ENCODE measurements at places on chromosomes 2 and 18. TPM values are rescaled to one million over a fixed set of nuclear protein-coding genes. Genes with fewer than 3 reads are reported as not detected.

HOXD13 gene
- total RNA-seq = not detected

HNMT gene
- 1.3 TPM for total RNA-seq

MAP2 gene
- total RNA-seq = 0.87 TPM

PCARE gene
- total RNA-seq = not detected

PDE1A gene
- not detected for total RNA-seq

C2orf15 gene
- total RNA-seq = 6.2 TPM

DNA sequence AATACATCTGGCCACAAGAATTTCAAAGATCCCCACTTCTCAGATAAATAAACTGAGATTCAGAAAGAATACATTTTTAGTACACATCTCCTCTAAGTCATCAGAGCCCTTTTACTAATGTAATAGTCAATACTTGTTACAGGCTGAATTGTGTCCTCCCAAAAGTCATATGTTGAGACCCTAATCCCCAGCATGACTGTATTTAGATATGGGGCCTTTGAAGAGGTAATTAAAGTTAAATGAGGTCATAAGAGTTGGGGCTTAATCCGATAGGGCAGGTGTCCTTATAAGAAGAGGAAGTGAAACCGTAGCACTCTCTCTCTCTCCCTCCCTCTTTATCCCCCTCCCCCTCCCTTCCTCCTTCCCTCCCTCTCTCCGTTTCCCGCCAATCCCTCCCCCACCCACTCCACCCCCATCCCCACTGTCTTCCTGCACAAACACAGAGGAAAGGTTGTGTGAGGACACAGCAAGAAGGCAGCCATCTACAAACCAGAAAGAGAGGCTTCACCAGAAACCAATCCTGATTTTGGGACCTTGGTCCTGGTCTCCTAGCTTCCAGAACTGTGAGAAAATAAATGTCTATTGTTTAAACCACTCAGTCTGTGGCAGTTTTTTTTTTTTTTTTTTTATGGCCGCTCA, 66.6 kb upstream of the ZNF397 start:
- DNase-seq = no peak

- no peak for DNase-seq
Observed at GRCh38 chr2:187874786-187875185, 320.6 kb upstream of the TFPI start.

DNA sequence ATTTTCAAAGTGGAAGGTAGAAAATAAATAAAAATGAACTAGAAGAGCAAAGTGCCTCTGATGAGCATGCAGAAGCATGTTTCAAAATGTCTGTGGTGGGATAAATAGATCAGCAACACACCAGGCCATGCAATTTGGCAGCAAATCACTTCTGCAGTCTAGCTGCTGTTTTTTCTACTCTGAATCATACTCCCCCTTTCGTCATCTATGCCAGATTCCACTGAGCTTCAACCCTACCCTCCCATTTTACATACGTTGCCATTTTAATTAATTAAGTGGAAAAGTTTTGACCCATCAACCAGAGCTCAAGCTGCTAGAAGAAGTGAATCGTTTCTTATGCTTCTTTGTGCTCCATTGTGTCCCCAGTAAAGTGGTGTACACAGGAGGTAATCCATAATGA, 79.3 kb downstream of the NRXN1 start:
- no peak for DNase-seq

GRCh38 chr2:187819624-187820023, 265.4 kb upstream of the TFPI start:
- DNase-seq = no peak

DNA sequence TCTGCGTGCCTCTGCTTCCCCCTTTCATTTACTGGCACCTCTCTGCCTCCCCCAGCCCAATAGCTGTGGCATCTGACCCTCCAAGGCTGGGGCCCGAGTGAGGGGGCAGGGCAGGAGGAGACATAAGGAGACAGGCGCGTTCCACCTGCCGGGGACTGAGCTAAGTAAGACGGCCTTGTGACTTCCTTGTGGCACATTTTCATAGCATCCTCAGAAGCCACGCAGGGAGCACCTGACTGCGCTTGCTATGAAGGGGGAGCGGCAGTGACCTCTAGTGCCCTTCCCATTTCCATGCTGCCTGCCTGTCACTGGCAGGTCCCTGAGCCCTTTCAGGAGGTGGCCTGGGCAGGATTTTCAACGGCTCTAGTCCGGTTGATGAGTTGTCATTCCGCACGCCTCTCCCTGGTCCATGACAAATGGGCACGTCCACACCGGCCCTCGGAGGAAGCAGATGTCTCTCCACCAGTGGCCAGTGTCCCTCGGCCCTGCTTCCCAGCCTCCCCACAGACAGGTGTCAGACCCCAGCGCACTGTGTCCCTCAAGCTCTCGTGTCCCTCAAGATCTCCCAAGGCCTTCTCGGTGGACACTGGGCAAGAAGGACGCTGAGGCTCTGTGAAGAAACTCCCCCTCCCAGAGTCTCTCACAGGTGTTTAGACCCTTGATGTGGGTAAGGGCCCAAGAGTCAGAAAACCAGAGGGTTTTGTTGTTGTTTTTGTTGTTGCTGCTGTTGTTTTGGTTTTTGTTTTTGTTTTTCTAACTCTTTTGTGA, 42.7 kb downstream of the CYP26B1 start:
- peak; percentile 69 for DNase-seq

DNA sequence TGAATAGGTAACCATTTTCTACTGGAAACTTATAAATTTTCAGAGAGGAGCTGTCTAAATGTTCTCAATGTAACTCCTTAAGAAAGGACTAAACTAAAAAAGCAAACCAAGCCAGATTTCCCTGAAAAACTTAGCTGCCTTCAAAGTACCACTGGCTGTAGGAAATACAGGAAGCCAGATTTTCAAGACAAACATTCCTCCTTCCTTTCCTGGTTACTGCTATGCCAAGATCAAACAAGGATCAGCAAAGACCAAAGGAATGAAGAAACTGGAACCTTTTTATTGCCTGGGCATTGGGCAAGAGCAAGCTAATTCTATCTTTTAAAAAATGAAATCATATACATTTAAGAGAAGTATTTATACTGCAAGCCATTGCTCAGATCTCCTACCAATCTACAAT, 212.7 kb downstream of the DYM start:
- no peak for DNase-seq

DNA sequence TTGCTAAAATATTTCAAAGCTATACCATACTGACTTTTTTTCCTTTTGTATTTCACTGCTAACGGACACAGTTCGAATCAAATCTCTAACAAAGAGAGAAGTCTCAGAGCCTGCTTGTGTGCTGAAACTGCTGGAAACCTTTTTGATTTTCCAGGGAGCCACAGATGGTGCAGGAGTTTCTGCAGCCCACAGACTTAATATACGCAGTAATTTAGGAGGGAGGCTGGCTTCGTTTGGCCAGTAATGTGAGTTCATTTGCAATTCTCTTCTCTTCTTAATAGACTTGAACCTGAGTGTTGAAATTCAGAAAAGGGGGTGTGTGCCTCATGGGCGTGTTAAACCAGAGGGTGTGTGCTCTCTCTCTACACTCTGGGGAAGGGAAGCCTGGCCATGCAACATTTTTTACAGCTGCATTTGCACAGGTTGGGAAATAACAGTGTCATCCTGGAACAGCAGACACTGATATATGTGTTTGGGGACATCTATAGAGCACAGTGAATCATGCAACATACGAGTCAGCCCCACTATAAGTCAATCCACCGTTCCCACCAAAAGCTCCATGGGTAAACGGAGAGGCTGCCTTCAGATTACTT, 333.0 kb downstream of the CLIP4 start:
- no peak for DNase-seq

GRCh38 chr2:729376-729861, 52.2 kb upstream of the TMEM18 start:
- DNase-seq = no peak

DNA sequence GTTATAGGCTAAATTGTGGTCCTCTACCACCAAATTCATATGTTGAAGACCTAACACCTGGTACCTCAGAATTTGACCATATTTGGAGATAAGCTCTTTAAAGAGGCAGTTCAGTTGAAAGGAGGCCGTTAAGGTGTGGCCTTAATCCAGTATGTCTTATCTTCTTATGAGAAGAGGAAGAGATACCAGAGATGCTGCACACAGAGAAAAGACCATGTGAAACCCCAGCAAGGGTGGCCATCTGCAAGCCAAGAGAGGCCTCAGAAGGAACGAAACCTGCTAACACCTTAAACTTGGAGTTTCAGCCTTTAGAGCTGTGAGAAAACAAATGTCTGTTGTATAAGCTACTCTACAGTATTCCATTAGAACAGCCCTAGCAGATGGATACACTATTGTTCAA, 528.1 kb upstream of the DCC start:
- DNase-seq = no peak

DNA sequence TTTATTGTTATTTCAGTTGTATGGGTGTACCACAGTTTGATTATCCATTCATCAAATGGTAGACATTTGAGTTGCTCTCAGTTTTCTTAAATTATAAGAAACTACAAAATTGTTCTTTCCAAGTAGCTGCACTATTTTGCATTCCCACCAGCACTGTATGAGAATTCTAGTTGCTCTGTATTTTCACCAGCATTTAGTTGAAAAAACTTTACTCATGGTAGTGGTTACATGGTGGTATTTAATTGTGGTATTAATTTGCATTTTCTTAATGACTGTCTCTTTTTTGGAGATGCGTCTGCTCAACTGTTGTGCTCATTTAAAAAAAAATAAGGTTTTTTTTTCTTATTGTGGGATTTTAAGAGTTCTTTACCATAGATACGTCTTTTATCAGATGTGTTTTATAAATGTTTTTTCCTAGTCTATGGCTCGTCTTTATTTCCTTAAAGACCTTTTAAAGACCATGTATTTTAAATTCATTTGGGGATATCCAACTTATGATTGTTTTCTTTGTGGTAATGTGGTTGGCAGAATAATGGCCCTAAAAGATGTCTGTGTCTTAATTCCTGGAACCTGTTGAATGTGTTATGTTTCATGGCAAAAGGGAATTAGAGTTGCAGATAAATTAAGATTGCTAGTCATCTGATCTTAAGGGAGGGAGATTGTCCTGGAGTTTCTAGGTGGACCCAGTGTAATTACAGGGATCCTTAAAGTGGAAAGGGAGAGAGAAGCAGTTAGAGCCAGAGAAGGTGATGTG, 37.4 kb downstream of the UBE2F start:
- no peak for DNase-seq

- no peak for DNase-seq
Observed at GRCh38 chr2:158953926-158954763, 14.3 kb upstream of the TANC1 start.

DNA sequence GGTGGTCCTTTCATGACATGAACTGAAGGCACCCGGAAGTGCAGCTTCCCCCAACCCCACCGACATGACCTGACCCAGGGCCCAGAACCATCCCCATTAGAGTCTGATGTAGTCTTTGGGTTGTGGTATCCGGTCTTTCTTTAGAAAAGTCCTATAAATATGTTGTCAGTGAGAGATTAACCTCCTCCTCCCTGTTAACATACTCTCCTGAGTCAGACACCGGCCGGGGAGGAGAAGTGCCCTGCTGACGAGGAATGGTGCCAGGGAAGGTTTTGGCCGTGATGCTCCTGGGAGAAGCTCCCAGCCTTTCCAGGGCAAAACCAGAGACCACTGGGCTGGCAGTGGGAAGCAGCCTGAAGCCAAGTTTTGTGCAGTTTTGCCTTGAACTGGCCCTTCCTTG, 109.0 kb downstream of the LAMA3 start:
- no peak for DNase-seq

DNA sequence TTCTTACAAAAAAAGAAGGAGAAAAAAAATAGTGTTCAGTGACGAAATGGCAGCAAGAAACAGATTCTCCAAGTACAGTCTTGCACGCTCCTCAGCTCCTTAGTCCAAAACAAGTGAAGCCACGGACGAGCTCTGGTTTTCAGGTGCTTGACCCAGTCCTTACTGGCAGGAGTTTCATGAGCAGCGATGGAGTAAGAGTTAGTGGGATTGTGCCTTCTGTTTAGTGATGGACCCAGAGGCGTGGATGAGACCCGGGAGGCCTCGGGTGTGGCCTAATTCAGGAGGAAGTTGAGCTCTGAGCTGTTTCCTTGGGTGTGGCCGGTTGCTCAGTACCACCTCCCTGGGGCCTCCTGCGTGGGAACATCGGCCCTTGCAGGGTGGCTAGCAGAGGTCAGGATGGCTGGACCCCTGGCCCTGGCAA, 52.0 kb downstream of the KIF5C start:
- no peak for DNase-seq

DNA sequence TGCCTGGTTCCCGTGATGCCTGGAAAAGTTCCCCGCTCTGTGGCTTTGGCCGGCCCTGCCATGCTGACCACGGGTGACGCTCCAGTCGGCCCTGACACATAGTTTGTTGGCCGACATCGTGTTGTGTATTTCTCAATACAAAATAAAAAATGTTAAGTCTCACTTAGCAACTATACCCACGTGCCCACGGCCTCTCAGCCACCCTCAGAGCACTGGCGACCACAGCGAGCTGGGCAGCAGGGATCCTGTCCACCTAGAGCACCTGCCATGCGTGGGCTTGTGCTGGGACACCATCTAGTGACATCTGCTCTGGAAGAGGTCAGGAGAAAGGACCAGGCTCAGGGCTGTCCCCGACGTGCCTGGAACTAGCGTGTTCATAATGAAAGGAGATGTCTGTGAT, 261.7 kb downstream of the HDAC4 start:
- no peak for DNase-seq

GRCh38 chr2:19728125-19728524, 173.7 kb downstream of the TTC32 start:
- DNase-seq = no peak

All from H9 (cell line).